ENCODE measurements at places on chromosomes 5 and 9.

DNA sequence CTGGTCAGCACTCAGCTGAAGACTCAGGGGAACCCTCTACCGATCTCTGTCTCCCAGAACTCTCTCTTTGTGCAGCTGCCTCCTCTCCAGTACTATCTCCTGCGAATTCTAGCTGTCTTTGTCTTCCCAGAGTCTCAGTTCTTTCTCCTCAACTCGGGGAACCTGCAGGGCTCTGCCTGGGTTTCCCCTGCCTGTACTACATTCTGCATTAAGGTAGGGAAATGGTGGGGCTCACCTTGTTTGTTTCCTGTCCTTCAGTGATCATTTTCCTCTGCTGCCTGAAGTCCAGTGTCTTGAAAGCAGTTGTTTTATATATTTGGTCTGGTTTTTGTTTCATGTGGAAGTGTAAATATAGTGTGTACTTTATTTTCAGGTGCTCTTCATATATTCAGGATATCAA is 43.1 kb upstream of the IGFBPL1 start:
- DNase-seq, result no peak

DNA sequence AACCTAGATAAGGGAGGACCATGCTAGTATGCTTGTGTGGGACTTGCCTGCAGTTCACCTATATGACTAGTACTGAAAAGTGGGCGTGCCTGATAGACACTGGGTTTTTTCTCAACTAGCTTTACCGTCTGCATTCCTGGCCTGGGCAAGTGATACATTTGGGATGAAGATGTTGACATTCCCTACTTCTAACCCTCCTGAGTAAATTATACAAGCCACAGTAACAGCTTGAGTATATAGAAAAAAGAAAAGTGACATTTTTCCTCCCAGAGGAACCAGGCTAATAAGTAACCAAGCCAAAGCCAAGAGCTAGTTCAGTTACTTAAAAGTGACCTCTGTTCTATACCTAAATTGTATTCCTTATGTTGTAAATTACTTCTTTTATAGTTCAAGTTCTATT is 153.8 kb upstream of the CYLC2 start:
- no peak for DNase-seq

DNA sequence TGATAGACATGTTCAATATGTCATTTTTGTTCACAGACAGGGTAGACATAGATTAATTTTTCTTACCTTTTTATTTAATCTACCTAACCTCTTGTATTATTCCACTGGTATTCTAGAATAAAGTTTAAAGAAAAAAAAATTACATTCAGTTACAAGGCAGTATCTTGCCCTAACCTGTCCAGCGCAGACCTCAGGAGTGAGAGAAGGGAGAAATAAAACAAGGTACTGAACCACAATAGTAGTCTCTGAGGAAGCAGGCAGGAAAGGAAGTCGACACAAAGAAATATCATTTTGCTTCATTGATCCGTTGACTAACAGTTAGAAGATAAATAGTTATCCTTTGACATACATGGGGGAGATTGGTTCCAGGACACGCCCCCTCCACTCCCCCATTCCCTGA is 12.5 kb upstream of the ADAMTSL1 start:
- no peak for DNase-seq

DNA sequence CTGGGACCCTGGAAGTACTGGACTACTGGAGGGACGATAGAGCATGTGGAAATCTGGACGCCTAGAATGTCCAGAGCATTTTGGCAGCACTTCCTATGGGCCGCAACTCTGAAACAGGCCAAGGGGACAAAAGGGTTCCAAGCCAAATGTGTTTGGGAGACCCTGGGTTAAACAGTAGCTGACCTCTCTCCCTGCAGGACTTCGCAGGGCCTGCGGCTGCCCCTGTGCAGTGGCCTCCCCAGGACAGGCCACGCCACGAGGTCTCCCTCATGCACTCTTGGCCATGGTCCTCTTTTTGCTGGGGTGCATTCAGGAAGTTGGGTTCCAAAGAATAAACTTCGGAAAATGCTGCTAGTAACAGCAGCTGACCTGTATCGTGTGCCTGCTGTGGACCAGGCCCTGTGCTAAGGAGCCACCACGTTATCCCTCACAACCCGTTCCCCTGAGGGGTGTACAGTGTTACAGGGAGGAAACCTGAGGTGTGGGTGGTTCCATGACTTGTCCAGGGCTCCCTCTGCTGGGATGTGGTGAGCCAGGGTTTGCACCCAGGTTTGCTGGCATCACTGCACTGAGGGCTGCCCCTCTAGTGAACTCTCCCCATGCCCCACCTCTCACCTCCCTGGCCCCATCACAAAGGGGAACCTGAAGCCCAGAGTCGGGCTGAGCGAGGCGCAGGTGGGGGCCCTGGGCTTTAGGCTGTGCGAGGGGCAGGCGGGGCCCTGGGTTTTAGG is 79.4 kb downstream of the AMBP start:
- DNase-seq, result no peak
